ENCODE measurements at places on chromosomes 5 and 9.

DNA sequence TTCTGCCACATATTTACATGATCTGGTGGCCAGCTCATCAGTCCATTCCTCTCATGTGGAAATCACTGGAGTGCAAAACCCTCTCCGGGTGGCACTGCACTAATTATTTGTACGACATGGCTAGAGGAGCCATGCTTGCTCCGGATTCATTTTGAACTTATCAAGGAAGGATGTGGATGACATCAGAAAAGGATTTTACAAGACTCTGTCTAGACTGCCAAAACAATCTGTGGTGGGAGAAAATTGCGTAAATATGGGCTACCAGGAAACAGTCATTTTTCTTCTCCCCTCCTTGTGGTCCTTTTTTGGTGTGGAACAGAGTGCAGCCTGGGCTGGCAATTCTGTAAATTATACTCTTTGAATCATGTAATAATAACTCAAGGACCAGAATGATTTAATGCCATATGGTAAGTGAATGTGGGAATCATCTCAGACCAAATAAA, 123.4 kb upstream of the IFNE start:
- DNase-seq, result no peak

- DNase-seq, result no peak
Observed at GRCh38 chr9:93992830-93993229, 37.7 kb upstream of the BARX1 start.

GRCh38 chr5:68149189-68149588, 66.4 kb upstream of the PIK3R1 start:
- DNase-seq, result no peak

DNA sequence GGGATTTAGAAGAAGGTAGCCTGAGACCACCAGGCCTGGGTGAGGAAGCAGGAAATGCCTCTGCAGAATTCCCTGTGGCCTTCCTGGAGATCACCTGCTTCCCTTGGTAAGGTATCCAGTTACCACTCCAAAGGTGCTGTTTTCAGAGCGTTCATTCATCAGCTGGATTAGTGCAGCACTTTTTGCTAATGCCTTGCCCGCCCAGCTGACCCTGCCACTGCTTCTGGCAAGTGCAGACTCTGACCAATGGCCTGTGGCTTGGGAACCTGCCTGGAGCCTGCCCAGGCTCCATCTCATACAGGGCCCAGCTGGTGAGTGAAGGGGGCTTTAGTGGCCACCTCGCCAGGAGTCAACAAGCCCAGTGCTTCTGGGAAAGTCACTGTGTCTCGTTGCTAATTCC, 48.6 kb downstream of the FOXI1 start:
- DNase-seq, result no peak

DNA sequence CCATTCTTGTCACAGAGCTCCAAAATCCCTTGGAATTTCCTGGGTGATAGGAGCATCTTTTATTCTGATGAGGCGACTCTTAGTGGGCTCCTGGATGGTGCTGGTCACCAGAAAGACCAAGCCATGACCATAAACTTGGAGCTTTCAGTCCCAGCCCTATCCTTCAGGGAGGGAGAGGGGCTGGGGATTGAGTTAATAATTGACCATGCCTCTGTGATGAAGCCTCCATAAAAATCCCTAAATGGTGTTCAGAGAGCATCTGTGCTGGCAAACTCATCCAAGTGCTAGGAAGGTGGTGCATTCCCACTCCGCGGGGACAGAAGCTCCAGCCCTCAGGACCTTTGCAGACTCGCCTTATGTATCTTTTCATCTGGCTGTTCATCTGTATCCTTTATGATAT, 28.7 kb downstream of the MCCC2 start:
- no peak for DNase-seq

- DNase-seq, result no peak
Observed at GRCh38 chr5:171155621-171156020, 153.4 kb upstream of the TLX3 start.

GRCh38 chr5:114065912-114066311, 296.0 kb upstream of the KCNN2 start:
- DNase-seq, result no peak

DNA sequence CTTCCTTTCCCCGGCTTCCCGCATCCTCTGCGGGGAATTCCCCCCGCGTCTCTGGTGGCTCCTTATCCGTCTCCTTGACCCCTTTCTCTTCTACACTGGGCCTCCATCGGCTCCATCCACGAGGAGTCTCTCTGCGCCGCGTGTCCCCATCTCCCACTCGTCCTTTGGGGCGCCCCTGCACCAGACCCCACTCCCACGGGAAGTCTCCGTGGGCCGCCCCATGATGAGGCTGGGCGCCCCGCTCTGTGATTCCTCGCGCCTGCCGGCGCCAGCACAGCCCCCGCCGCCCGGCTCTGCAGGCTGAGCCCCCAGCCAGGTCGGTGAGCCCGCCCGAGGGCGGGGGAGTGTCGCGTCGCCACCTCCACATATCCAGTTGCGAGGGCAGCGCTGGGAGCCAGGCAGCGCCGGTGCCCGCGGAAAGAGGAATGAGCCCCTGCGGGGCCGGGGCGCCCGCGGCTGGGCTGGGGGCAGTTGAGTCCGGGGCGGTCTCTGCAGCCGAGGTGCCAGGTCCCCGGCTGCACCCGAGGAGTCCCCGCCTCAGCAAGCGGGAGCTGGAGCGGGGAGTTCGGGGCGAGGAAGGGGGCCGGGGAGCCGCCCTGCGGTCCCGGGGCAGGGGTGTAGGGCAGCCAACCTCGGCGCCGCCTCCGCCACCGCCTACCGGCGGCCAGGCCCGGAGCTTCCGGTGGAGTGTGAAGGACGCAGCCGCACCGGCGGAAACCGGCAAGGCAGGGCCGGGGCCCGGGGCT, 2.1 kb upstream of the TRAF1 start:
- no peak for DNase-seq

DNA sequence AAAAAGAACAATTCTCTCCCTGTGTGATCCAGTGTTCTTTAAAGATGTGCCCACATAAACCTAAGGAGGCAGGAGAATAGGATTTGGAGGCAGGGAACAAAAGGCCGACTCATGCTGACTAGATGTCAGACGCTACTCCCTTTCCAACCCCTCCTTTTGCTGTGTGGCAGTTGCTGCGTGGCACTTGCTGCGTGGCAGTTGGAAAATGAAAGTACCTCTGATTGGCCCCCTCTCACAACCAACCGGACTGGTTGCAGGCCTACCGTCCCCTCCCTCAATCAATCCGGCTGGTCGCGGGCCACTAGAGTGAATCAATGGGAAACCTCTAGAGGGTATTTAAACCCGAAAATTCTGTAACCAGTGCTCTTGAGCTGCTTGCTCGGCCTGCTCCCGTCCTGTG, 551.0 kb downstream of the KIF4B start:
- DNase-seq, result no peak

GRCh38 chr5:74810915-74811314, 43.9 kb downstream of the NSA2 start:
- no peak for DNase-seq

- no peak for DNase-seq
Observed at GRCh38 chr5:40396317-40396716, 283.4 kb upstream of the PTGER4 start.

DNA sequence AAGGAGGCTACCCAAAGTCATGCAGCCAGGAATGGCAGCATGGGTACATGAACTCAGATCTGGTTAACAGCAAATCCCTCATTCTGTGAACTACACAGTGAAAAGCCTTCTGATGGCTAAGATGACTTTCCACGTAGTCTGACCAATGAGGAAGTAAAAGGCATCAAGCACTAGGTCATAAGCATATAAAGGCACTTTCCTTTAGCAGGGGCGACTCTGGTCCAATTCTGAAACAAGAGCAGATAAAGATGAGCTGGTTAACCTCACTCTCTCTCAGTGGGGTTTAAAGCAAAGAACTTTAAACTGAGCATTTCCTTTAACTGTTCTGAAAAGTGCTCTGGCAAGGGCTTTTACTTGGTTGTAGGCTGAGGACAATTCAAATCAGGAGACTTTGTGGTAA, 21.1 kb downstream of the PSMB7 start:
- DNase-seq, result no peak

- DNase-seq, result no peak
Observed at GRCh38 chr9:18233311-18233710, 240.6 kb upstream of the ADAMTSL1 start.

GRCh38 chr5:16669776-16670175, 53.0 kb upstream of the RETREG1 start:
- no peak for DNase-seq

- DNase-seq, result no peak
Observed at GRCh38 chr9:133715866-133716563, 22.1 kb downstream of the SARDH start.

- no peak for DNase-seq
Observed at GRCh38 chr5:95909738-95910137, 51.9 kb downstream of the ELL2 start.

DNA sequence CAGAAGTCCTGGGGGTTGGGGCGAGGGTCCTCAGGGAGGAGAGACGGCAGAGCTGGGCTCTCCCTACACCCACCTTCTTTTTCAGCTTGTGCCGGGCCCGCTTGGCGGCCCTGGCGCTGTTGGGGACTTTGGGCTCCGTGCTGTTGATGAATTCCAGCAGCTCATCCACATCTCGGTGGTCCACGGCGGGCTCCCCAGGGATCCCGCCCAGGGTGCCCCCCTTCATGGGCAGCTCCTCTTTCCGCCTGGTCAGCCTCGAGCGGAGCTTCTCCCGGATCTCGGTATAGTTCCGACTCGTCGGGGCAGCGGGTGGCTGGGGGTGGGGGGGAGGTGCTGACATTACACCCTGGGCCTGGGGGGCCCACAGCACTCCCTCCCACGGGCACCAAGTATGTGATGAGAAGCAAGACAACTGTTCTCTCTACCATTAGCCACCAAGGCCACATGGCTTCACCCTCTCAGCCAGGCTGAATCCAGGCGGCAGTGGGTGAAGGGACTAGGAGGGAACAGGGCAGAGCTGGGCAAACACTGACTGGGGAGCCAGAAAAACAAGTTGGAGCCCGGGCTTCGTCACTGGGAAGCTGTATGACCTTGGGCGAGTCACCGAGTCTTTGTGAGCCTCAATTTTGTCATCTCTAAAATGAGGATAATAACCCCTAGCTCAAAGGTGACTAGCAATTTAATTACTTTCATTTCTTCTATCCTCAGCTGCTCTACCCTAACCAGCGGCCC, 14.6 kb upstream of the DDX41 start:
- no peak for DNase-seq

DNA sequence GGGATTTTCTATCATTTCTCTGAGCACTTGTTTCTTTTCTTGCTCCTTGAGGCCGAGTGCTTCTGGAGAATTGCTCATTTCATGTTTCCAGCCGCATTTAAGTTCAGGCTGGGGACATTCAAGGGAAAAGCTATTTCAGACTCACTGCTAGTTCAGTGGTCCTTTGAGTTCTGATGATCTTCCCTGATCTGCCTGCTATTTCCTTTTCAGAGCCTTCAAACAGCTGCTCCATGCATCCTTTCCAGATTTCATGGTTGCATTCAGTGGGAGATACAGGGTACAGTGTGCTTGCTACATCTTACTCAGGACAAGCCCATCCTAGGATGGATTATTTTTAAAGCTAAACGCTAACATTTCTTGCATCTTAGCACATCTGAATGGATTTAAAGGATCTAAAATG, 14.7 kb downstream of the NDUFS4 start:
- no peak for DNase-seq

DNA sequence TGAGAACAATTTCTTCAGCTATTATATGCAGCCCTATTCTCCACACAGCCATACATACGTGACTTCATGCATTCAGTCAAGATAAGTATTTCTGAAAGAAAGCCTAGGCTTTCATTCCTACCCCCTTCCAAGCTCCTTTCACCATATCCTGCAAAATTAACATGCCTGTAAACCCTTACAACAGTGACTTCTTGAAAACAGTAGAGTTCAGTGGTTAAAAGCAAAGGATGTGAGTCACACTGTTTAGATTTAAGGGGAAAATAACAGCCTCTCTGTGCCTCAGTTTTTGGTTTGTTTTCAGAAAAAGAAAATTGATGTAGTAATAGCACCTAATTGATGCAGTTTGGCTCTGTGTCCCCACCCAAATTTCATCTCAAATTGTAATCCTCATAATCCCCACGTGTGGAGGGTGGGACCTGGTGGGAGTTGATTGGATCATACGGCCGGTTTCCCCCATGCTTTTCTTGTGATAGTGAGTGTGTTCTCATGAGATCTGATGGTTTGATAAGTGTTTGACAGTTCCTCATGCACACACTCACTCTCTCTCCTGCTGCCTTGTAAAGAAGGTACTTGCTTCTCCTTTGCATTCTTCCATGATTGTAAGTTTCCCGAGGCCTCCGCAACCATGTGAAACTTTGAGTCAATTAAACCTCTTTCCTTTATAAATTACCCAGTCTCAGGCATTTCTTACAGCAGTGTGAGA, 264.8 kb downstream of the CETN3 start:
- DNase-seq, result no peak

GRCh38 chr5:138654281-138654867, 79.2 kb upstream of the HSPA9 start:
- no peak for DNase-seq
